ENCODE measurements at places on chromosomes 1 and 21. TPM values are rescaled to one million over a fixed set of nuclear protein-coding genes. Genes with fewer than 3 reads are reported as not detected.

Gene DMRTA2
- total RNA-seq: 24.9 TPM

GRCh38 chr1:38340409-38340808 is 293.8 kb upstream of the POU3F1 start:
- no peak for DNase-seq

GRCh38 chr21:16312321-16312720 is 582.5 kb downstream of the USP25 start:
- DNase-seq: no peak

DNA sequence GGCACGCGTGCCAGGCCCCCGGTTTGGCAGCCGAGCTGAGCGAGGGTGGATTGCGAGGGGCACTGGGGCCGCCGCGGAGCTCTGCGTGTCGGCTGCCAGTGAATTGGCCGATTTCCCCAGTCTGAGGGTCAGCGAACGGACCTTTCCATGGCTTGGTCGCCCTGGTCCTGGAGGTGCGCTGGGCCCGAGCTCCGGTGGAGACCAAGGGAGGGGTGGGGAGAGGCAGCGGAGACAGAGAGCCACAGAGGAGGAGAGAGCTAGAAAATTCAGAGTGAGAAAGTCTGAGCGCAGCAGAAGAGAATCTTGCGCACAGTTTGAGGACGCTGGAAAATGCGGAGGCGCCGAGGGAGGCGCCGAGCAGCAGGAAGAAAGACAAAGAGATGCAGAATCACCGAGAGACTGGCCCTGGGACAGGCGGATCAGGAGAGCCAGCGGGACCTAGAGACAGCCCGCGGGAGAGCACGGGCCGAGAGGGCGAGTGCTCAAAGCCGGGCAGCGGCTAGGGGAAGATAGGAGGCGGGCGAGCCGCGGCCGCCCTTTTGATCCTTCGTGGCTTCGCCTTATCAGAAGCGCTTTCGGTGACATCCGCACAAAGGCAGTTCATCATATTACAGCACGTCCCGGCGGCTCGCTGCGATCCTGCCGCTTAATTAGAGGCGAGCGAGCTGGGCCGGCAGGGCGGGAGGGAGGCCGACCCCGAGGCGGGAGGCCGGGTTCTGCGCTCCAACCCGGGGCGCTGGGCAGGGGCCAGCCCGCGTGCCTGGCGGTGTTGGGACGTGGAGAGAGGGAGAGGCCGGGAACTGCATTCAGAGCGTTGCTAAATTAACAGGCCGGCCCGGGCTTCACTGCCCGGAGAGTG is 12.7 kb downstream of the PAX7 start:
- DNase-seq: peak; percentile 67

DNA sequence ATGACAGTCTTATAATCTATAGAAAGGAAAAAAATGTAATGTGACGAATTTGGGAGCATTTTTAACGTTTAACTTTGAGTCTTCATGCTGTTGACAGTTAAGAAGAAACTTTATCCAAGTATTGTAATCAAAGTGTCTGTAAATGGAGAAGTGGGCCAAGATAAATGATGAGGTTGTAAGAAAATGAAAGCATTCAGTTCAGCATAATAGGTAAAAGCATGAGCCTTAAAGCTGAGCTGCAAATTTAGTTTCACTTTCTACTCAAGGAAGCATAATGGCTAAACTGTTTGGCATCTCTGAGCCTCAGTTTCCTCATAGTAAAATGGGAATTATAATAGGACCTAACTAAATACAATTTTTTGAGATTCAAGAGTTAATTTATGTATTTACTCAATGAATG is 1554.8 kb downstream of the KCNT2 start:
- DNase-seq: no peak

DNA sequence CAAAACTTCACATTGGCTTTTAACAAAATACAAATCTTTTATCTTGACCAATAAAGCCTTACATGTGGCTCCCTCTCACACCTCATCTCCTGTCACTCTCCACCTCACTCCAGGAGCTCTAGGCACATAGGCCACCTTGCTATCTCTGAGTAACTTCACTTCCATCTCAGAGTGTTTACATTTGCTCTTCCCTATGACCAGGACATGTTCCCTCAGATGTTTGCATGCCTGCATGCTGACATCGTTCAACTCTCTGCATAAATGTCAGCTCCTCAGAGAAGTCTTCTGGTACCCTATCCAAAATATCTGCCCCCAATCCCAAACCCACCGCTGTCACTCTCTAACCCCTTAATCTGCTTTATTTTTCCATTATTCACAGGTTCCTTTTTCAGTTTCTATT is 110.9 kb downstream of the TOMM20 start:
- peak; percentile 17 for DNase-seq

- DNase-seq: no peak
Measured at GRCh38 chr1:206535853-206536188, 28.5 kb downstream of the RASSF5 start.

DNA sequence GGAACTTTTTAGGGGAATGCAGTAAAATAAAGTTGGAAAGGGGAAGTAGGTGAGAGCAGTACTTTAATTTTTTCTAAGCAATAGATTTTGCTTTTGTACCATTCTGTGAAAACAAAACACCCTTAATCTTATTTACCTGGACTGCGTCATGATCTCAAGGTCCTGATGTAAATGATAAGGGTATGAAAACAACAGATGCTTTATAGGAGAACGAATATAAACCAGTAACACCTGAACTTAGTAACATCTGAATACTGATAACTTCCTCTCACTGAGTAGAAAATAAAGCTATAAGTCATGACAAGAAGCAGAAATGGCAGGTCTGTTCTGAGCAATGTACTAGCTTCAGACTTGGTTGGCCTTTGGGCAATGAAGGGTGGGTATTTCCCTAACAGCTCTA is 77.7 kb downstream of the GDAP2 start:
- DNase-seq: no peak
